ENCODE measurements at places on chromosomes 1 and 21. TPM values are rescaled to one million over a fixed set of nuclear protein-coding genes. Genes with fewer than 3 reads are reported as not detected.

SPRR2B gene
- not detected for total RNA-seq

CYB5RL gene
- total RNA-seq, result 4.4 TPM

DNA sequence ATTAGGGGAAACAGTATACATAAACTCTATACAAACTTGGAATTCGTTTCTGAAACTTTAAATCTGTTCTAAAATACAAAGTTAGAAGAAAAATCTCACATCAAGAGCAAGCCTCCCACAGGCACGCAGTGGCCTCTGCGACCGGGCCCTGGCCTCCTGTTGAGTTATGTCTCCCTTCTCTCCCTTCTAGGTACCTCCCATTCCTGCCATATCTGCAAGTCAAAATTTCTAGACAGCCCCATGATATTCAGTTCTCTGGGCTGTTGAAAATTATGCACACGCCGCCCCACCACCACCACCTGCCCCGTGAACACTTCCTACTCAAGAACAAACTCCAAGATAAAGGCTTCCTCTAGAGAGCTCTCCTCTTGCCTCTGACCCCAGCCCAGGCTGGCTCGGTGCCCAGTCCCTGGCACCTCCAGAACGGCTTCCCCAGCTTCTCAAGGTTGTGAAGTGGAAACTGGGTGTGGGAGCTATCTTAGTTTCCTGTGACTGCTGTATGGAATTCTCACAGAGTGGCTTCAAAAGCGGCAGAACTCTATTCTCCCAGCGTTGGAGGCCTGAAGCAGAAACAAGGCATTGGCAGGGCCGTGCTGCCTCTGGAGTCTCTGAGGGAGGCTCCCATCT is 37.7 kb upstream of the LRP8 start:
- no peak for DNase-seq

CD46 gene
- total RNA-seq, result 146 TPM
